ENCODE measurements at places on chromosomes 4 and X.

GRCh38 chr4:109209647-109210046, 92.8 kb downstream of the COL25A1 start:
- DNase-seq, result no peak

DNA sequence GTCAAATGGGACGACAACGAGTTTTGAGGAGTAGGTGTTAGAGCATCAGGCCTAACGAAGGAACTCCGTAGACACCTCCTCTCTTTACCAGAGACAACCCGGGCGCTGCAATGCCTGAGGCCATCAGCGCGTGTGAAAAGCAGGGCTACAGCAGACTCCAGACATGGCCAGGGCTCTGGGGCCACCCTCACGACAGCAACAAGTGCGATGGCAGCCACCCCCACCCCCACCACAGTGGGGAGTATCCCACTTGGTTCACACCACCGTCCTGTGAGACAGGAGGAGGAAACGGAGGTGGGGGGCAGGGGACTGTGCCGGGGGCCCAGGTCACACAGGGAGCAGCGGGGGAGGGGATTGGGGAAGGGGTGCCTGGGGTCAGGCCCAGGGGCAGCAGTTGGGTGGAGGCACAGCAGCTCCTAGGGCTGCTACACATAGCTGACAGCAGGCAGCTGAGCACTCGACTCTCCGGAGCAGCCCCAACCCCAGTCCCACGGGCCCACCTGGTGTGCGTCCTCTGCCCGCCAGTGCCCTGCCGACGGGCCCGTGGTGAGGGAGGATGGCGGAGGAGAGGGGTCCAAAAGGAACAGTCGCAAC, 8.5 kb downstream of the LRPAP1 start:
- no peak for DNase-seq

DNA sequence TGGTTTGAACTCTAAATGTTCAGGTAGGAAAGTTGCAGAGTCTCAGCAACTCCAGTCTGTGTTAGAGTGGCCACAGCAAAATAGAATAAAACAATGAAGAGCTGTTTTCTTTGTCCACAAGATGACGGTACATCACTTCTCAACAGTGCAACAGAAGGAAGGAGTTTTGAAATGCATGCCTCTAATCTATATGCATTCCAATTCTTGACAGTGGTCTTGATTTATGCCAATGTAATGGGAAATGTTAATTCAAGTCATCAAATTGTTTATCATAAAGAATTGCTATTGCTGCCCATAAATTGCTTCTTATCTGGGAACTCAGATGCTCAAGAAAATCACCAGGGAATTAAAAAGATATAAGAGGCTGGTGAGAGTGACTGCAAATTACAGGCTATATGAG, 195.5 kb upstream of the PRPS2 start:
- no peak for DNase-seq

GRCh38 chr4:124631760-124632159, 80.8 kb downstream of the ANKRD50 start:
- DNase-seq, result peak; percentile 93

- DNase-seq, result no peak
Observed at GRCh38 chrX:74372272-74372671, 49.0 kb upstream of the SLC16A2 start.

GRCh38 chr4:36269101-36269500, 12.3 kb upstream of the DTHD1 start:
- no peak for DNase-seq

- no peak for DNase-seq
Observed at GRCh38 chrX:41382714-41383645, 49.0 kb downstream of the DDX3X start.

DNA sequence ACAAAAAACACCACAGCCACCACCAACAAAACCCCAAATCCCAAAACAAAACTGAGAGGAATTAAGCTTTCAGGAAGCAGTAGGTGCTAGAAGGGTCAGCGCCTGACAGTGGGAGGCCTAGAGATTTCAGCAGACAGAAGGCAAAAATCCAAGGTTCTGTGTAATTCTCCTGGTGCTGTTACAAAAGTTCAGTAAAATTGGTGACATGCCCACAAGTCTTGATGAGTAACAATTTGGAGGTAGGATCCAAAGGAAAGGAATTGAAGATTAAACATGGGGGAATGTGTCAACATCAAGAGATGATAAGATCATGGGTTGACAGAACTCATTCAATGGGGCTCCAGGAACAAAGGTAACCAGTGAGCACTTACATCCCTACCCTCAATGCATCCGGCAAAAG, 653.8 kb upstream of the CPEB2 start:
- DNase-seq, result no peak

GRCh38 chr4:184097241-184097605, 120.5 kb downstream of the ENPP6 start:
- no peak for DNase-seq

GRCh38 chr4:18578307-18578706, 556.8 kb upstream of the LCORL start:
- no peak for DNase-seq

DNA sequence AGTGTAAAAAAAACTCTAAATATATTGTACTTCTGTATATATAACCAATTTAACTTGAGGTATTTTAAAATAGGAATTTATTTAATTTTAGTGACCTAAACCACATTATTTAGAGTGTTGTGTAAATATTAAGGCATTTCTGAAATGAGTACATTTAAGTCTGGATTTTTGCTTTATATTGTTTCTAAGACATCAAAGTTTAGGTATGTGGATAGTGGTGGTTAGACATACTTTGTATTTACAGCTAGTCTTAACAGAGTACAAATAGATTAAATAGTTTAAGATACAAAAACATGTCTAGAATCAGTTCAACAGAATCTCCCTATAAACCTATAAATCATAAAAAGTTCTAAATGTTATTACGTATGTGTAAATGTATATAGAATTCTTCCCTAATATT, 588.5 kb downstream of the TRIML1 start:
- DNase-seq, result no peak

- no peak for DNase-seq
Observed at GRCh38 chrX:146754268-146754667, 55.3 kb upstream of the CXorf51B start.

- no peak for DNase-seq
Observed at GRCh38 chr4:52833941-52834525, 28.1 kb upstream of the RASL11B start.

- no peak for DNase-seq
Observed at GRCh38 chrX:87397103-87397886, 120.3 kb upstream of the KLHL4 start.

- DNase-seq, result no peak
Observed at GRCh38 chr4:105196523-105197145, 50.0 kb downstream of the TET2 start.

GRCh38 chr4:78081541-78081940, 24.4 kb downstream of the FRAS1 start:
- no peak for DNase-seq

GRCh38 chr4:111997785-111998184, 147.5 kb upstream of the FAM241A start:
- DNase-seq, result no peak

GRCh38 chrX:153812220-153812619, 17.8 kb downstream of the SSR4 start:
- DNase-seq, result no peak

DNA sequence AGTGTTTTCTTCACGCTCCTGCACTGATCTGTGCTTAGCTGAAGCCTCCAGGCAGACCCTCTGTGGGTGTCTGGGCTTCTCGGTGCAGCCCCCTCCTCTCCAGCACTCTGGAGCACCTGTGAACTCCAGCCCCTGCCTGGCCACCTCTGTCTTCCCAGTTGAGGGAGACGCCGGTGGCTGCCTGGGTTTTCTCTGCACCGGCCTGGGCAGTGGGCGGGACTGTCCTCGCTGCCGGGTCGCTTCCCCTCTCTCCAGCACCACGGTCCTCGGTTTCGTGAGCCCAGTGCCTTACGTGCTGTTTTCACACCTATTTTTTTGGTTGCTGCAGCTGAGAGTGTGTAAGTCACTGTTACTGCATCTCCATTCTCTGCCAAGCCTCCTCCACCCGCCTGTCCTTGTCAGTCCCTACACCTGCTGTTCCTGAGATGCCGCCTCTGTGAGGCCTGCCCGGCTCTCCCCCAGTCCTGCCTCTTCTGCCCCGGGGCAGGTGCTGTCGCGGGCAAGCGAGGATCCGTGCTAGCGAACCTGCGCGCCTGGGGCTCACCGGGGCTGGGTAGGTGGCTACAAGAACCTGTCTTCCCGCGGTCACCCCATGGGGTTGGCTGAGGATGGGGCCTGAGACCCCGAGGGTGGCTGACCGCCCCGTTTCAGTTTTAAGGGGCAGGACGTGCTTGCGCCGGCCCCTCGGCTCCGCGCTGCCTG, 2.4 kb upstream of the FGFRL1 start:
- no peak for DNase-seq

DNA sequence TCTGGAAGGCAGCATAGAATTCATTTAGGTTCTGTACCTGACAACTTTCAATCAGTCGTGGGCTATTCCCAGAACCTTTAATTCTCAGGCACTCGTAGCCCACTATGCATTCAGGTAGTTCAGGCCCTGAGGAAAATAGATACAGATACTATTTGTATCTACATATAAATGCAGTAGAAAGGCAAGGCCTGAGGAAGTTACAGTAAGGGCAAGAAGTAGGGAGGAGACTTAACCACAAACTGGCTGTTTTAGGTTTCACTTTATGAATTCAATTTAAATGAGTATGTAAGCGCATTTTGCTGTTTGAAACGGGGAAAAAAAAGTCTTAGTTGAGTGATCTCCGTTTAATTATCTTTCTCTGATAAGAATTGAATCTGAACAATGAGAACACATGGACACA, 529.4 kb upstream of the ATOH1 start:
- DNase-seq, result no peak

GRCh38 chr4:40682290-40683101, 52.8 kb upstream of the RBM47 start:
- DNase-seq, result no peak

- no peak for DNase-seq
Observed at GRCh38 chr4:5708449-5709206, at the start of gene EVC2. EVC2 (minus strand) TSS chr4:5708559; CDS start chr4:5708513, 46 bp downstream.

GRCh38 chr4:113390850-113391249, 341.4 kb downstream of the ANK2 start:
- no peak for DNase-seq

DNA sequence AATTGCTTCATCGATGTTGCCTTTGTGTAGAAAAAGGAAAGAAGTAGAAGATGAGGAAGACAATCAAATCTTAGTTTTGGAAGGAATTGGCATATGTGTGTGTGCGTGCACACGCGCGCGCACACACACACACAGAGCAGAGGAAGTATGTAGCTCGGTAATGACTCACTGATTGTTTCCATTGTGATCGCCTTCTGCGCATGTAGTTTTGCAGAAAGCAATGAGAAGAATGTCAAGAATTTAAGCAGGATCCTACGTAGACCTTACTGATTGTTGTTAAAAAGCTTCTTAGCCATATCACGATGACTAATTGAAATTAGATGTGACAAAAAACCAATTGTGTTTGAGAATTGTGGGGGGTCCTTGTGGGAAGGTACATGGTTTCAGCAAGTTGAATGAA, 12.8 kb upstream of the LIMCH1 start:
- peak; percentile 44 for DNase-seq

GRCh38 chr4:141810038-141810711, 173.8 kb downstream of the IL15 start:
- no peak for DNase-seq

DNA sequence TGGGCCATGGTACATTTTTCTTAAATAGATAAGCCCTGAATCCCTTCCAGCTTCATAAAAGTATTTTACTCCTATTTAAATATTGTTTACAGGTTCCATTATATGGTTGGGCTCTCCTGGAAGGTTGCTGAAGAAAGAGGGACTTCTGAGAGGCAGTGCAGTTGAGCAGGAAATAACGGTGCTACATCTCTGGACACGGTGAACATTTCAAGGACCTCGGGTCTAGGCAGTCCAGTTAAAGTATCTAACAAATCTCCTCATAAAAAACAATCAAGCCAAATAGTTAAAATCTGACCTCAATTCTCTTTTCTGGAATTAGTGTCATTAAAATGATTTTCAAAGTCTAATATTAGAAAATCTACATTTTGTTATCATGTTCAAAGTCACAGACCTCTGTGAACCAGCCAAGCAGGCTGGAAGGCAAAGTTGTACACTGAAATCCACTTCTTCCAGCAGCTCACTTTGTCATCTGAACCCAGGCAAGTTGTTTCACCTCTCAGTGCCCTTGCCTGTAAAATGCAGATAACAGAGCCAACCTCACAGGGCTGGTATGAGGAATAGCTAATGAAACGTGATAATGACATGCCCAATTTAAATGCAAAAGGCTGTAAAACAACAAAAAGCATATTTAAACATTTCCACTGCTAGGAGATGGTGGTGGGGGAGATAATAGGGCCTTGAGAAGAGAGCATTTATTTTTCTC, 267.0 kb upstream of the KLF3 start:
- DNase-seq, result no peak

DNA sequence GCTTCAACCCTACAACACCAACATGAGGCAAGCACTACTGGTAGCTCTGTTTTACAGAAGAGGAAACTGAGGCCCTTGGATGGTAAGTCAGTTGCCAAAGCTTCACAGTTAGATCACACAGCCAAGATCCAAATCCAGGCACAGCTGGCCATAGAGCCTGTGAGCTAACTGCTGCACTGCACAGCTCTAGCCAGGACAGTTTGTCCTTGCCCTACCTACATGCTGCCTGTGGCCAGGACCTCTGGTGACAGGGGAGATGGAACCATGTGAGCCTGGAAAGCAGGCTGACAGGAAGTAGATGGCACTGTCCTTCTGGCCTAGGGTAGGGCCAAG, 257.8 kb downstream of the FBXW7 start:
- DNase-seq, result no peak

- DNase-seq, result no peak
Observed at GRCh38 chrX:3526071-3526470, 179.6 kb upstream of the MXRA5 start.

DNA sequence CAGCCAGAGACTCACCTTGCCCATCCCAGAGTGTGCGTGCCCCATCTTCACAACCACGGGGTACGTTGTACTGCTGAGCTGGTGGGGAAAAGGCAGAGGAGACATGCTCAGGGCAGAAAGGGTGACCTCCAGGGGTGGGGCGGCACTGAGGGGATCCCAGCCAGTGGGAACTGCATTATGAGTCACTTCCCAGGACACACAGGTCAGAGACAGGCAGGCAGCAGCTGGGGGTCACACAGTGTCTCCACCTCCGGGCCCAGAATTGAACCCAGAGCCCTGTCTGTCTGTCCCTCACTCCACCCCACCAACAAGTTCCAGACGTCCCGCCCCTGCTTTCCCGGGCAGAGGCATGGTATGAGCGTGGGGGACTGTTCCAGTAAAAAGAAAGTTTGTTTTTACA, 4.8 kb upstream of the TIMP1 start:
- no peak for DNase-seq

DNA sequence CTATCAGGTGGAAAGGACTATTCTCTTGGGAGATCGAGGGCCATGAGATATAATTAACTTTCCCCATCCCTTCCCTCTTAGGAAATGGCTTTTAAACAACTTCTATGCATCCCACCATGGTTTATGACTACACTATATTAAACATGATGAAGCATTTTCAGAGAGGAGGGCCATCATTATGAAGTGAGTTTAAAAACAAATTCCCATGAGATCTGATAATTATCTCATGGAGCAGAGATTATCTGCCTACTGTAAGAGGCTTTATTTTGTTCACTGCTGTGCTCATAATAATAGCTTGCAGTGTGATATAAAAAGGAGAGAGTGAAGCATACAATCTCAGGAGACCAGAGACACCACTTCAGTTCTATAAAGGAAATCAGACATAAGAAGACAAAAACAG, 330.5 kb upstream of the ZFP42 start:
- no peak for DNase-seq

GRCh38 chr4:170875868-170876267, 786.1 kb upstream of the AADAT start:
- DNase-seq, result peak; percentile 8

GRCh38 chrX:131763674-131764073, 219.8 kb downstream of the OR13H1 start:
- no peak for DNase-seq

All from COLO829 (cell line).